MCF 10A (cell line): ENCODE measurements at places on chromosomes 5 and 9. TPM values are rescaled to one million over a fixed set of nuclear protein-coding genes. Genes with fewer than 3 reads are reported as not detected.

Gene IFNB1
- total RNA-seq: not detected in 2 replicates

Gene F12
- total RNA-seq: 13.6 and 16.5 TPM in 2 replicates

Gene CDKN2B-AS1
- total RNA-seq: not detected in 2 replicates

Gene ARID3C
- total RNA-seq: not detected in 2 replicates

Gene ROR2
- 0.10 and 0.84 TPM in 2 replicates for total RNA-seq

Gene PLAA
- 29.6 and 36.7 TPM in 2 replicates for total RNA-seq

Gene IFNK
- not detected in 2 replicates for total RNA-seq

Gene PCDHGA3
- total RNA-seq: 0.07 and 0.25 TPM in 2 replicates

Gene UNC13B
- 20.6 and 22.9 TPM in 2 replicates for total RNA-seq

Gene PLCXD3
- not detected in 2 replicates for total RNA-seq

Gene DRD1
- not detected in 2 replicates for total RNA-seq

Gene ZNF169
- total RNA-seq: 3.9 and 4.6 TPM in 2 replicates

Gene IFNA21
- total RNA-seq: not detected in 2 replicates

Gene OTULINL
- not detected in 2 replicates for total RNA-seq

Gene PPP3R2
- not detected in 2 replicates for total RNA-seq

Gene SPATA31E1
- not detected in 2 replicates for total RNA-seq

Gene TRPM3
- 0.22 and 0.44 TPM in 2 replicates for total RNA-seq

Gene ITGA1
- total RNA-seq: 5.3 and 7.7 TPM in 2 replicates

Gene DOCK8
- total RNA-seq: 5.2 and 5.7 TPM in 2 replicates

Gene TEX53
- total RNA-seq: not detected in 2 replicates

Gene SEMA6A
- 1.5 and 2.1 TPM in 2 replicates for total RNA-seq

Gene FOXD4
- total RNA-seq: 2.1 and 2.4 TPM in 2 replicates

Gene NR2F1
- 1.4 and 1.7 TPM in 2 replicates for total RNA-seq

Gene LAMC3
- total RNA-seq: not detected in 2 replicates

Gene CARTPT
- total RNA-seq: not detected in 2 replicates

Gene KIF12
- not detected in 2 replicates for total RNA-seq

Gene PKN3
- total RNA-seq: 1.1 TPM in 2 replicates

Gene OR1L8
- not detected in 2 replicates for total RNA-seq

Gene PRDM9
- total RNA-seq: not detected in 2 replicates
